D721Med (cell line): ENCODE measurements at places on chromosomes 1 and 21.

GRCh38 chr21:35028451-35028978 is 20.6 kb downstream of the RUNX1 start:
- no peak for DNase-seq

DNA sequence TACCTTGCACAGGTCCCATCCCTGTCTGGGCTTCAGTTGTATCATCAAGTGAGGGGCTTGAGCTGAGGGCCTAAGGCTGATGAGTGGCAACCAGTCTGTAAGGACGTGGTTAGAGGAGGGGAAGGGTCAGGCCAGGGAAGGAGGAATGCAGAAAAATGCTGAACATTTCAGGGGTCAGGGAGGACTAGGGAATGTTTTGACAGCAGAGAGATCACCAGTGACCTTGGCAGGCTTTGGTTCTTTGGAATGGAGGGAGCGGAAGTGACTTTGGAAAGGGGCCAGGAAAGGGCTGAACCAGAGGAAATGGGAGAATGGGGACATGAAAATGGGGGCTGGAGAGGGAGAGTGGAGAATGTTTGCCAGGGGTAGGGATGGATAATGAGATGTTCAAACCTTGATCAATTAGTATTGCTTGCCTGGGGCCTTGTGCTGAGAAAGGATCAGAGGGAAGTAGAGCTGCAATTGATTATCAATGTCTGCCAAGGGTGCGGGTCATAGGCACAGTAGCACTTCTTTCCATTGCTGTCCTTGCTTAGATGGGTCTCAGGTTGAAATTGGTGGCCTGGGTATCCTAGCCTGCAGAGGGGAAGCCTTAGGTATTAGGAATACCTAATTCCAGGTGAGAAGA is 7.4 kb downstream of the LDLRAP1 start:
- DNase-seq: no peak

GRCh38 chr1:248849152-248849551 is 9.7 kb downstream of the ZNF692 start:
- DNase-seq: no peak

- no peak for DNase-seq
These were observed 212.4 kb downstream of the GPATCH2 start for GRCh38 chr1:217418269-217419193.

DNA sequence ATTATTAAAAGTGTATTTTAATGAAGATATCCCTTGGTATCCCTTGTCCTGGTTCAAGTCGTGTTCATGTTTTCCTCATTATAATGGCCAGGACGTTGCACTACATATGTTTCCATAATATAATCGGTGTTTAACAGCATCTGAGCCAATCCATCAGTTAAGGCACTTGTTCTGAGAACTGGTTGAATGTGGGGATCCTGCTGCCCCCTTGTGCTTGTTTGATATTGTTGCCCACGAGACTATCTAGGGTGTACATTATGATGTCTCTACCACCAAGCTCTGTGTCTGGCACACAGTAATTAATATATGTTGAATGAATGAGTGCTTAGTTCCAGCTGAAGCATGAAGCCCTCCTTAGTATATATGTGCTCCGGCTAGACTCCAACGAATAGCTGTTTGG is 193.0 kb downstream of the CACNA1E start:
- DNase-seq: no peak

GRCh38 chr1:240555524-240555923 is 56.4 kb downstream of the GREM2 start:
- DNase-seq: no peak

- DNase-seq: no peak
These were observed 15.5 kb downstream of the CLIC6 start for GRCh38 chr21:34684174-34684876.

DNA sequence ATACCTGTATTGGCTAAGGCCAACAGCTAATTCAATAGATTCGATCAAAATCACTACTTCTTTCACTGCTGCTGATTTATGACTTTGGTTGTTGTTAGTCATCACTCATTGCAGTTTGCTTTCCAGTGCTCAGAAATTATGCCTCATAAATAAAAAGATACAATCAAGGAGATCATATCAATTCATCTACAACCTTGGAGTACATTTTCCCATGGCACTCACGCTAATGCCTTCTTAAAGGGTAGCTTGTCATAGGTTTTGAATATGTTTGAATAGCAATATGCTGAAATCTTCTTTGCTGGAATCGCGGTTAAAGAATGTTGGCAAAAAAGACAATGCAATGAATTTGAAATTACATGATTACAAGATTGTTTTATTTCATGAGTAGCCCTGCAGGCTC is 89.9 kb downstream of the KCTD3 start:
- DNase-seq: no peak

GRCh38 chr1:92219028-92219427 is 1.3 kb downstream of the C1orf146 start:
- no peak for DNase-seq

DNA sequence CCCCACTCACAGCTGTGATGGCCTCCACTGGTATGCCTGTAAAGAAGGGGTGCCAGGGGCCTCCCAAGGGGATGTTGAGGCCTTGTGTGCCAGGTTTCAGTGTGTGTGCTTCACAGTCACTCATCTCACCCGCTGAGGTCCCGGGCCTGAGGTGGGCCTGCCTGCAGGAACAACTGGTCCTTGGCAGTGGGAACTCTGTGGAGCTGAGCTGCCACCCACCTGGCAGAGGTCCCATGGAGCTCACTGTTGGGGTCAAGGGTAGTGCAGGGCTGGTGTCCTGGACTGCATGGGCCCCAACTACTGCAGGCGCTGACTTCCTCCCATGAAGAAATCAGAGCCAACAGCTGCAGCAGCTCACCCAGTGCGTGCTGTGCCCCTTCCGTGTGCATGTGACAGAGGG is 17.3 kb upstream of the ZNF678 start:
- no peak for DNase-seq

GRCh38 chr1:226209307-226210059 is 14.0 kb upstream of the MIXL1 start:
- no peak for DNase-seq

DNA sequence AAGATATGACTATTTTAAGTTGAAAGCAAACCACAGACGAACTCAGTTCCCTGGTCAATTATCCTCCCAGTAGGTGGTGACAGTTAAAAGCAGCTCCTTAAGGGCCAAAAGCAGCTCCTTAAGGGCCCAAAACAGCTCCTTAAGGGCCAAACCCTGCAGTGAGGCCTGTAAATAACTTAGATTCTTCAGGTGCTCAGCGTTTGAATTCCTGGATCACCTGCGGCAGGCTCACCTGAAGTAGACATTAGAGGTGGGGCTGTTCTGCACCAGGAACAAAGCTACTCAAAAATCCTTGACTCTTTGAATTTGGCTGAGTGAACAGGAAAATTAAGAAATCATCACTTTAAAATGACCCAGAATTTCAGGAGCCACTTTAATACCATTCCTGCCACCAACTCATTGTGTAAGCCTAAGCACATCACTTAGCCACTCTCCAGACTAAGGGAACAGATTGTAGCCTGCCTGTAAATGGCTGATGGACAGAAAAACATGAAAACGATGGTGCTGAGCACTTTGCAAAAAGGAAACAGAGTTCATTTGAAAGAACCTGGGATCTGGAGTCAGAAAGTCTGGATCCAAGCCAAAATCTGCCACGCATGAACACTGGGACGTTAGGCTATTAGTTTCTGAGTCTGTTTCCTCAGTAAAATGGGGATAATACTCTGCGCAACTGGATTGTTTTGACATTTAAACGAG is 126.9 kb downstream of the LRIG2 start:
- no peak for DNase-seq

- no peak for DNase-seq
These were observed 9.2 kb upstream of the ITPKB start for GRCh38 chr1:226748306-226748705.

GRCh38 chr1:112263453-112263852 is 132.6 kb upstream of the CTTNBP2NL start:
- DNase-seq: no peak

GRCh38 chr1:222547944-222548671 is at the start of gene HHIPL2:
Gene HHIPL2, minus strand, starts transcription at chr1:222548104. Its CDS starts 60 bp downstream, at chr1:222548044.
- no peak for DNase-seq

GRCh38 chr1:171563675-171564074 is 58.4 kb upstream of the MYOCOS start:
- no peak for DNase-seq

DNA sequence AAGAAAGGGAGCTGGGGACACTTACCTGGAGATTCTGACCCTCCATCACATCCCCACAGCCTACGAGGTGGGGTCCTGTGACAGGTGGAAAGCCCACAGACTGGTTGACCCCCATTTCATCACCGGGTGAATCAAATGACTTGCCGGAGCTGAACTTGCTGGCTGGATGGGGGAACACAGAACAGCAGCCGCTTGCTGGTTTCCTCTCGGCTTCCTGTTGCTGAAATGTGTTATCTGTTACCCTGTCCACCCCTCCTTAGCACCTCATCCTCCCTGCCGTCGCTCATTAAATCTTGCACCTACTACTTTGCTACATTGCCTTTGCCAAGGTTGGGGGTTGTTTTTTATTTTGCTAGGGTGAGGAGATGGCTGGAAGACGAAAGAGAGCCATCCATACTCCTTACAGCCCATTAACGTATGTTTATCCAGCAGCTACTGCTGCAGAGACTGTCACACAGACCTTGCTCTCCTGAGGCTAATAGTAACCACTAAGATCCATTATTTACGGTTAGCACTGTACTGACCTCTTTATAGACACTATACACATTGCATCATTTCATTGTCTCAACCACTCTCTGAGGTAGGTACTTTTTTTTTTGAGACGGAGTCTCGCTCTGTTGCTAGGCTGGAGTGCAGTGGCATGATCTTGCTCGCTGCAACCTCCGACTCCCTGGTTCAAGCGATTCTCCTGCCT is 7.0 kb downstream of the PAFAH2 start:
- no peak for DNase-seq

DNA sequence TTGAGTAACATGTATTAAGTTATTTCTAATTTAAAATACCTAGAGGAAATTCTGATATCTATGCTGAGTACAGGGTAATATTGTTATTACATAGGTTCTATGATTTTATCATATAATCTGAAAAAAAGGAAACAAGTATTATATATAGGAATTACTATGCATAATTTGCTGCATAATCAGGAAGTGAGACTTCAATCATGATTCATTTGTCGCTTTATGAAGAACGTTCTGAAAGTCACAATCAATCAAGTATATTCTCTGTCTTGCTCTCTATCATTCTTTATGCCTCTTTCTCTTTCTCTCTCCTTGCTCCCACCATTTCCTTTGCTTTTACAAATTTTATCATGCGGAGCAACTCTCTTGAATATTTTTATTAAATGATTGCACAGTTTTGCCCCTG is 1130.3 kb downstream of the PLA2G4A start:
- DNase-seq: no peak

GRCh38 chr1:79198832-79199231 is 192.3 kb upstream of the ADGRL4 start:
- DNase-seq: no peak

GRCh38 chr1:217062586-217062985 is 339.4 kb upstream of the ESRRG start:
- no peak for DNase-seq

- DNase-seq: no peak
These were observed 180.1 kb upstream of the ESRRG start for GRCh38 chr1:216903382-216903740.

DNA sequence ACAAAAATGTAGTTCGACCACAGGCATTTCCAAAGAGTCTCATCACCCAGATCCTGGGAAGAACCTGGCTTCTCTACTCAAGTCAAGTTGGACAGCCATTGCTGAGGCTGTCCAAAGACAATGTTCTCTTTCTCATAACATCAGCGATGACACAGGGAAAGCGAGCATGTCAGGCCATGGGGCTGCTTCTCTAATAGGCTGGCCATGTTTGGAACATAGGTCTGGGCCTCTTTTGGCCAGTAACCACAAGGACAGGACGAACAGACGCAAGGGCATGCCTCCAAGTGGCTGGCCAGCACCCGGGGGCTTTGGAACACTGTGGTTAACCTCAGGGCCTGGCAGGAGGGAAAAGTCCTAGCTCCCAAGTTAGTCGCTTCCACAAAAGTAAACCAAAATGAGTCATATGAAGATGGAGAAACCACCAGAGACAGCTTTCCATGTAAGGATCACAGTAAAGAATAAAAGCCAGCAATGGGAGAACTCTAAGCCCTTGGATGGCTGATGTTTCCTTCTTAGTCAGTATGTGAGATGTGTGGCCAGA is 80.6 kb upstream of the SLC44A3 start:
- no peak for DNase-seq

DNA sequence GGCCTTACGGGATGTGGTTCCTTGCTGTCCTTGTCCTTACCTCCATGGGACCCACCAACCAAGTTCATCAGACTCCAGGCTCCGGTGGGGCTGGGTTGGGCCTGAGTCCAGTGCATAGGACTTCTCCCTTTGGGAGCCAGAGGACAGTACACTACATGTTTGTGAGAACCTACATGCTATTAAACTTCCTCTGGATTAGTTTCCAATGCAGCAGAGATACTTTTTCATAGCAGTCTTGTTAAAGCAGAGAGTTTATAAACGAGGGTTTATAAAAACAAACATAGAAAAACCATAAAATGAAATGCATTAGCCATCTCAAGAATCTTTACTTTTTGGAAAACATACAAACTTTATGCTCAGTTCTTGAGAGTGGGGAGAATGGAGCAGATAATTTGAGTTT is 33.4 kb downstream of the INKA2 start:
- no peak for DNase-seq

- no peak for DNase-seq
These were observed 156.3 kb downstream of the C1orf94 start for GRCh38 chr1:34332996-34333395.

DNA sequence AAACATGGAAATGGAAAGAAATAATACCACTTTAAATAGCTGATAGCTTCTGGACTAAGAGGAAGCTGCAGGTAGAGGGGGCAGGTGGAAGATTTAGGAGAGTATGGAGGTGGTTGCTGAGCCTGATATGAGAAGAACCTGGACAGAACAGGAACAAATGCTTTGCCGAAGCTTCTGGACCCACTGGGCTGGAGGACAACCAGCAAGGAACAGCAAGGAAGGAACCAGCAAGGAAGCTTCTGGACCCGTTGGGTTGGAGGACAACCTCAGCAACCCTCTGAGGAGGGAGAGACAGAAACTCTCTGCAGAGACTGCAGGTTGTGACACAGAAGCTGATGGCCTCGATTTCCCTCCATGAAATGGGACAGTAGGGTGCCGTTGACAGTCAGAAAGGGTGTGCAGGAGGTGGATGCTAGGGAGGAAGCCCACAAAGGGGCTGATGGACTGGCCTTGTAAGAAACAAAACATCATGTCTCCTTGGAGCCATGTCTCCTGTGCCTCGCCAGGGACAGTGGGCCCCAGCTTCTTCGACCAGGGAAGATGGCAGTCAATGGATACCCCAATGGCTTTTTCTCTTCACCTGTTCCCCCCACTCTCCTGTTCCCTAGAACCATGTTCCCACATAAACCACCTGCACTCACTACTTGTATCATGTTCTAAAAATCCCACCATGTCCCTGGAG is 8.3 kb upstream of the WNT3A start:
- DNase-seq: no peak

GRCh38 chr21:35057428-35057827 is 8.3 kb upstream of the RUNX1 start:
- no peak for DNase-seq

GRCh38 chr1:3924186-3924824 is 24.2 kb upstream of the C1orf174 start:
- no peak for DNase-seq

GRCh38 chr1:39524591-39525365 is 33.3 kb downstream of the BMP8A start:
- DNase-seq: no peak
